Activated T-helper 1 cell treated with anti-CD3 and anti-CD28 coated beads, Interleukin-2, amount 50 U/mL, for 16 hours (primary cell): ENCODE measurements at places on chromosomes 7 and 10.

- no peak for DNase-seq
Measured at GRCh38 chr7:56121440-56121839, 5.2 kb upstream of the NUPR2 start.

- no peak for DNase-seq
Measured at GRCh38 chr7:96910486-96910885, 94.9 kb upstream of the DLX6 start.

- no peak for DNase-seq
Measured at GRCh38 chr7:5610500-5611186, 170.8 kb downstream of the RNF216 start.

DNA sequence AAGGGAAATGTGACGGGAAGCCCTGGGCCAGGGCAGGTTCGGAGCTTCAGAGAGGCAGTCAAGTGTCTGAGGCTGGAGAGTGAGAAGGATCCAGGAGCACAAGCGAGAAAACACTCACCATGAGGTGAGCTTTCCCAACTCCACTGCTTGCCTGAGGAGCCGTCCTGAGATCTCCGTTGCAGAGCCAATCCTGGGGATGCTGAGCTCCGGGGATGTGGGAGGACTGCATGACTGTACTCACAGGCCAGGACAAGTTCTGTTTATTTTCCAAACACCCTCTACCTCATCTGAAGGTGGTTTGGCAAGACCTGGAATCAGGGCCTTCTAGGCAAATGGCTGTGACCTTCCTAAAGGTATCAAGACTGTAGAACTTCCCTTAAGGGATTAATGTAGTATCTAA, 38.7 kb downstream of the GLI3 start:
- DNase-seq = no peak

- no peak for DNase-seq
Measured at GRCh38 chr10:119029613-119030420, at the start of gene NANOS1. NANOS1 (plus strand) TSS chr10:119029714; CDS start chr10:119029802, 88 bp downstream.

DNA sequence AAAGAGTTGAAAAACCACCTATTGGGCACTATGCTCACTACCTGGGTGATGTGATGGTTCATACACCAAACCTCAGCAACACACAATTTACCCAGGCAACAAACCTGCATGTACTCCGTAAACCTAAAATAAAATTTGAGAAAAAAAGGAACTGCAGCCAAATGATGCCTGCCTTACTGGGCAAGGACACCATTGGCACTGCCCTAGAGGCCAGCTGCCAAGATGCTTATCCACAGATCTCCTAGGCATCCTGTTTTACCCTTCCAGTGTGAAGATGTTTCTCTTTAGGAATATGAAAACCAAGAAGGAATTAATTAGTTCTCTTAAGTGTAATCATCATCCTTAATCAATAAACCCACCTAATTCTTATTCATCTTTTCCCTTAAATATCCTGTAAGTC, 133.4 kb downstream of the ABCA13 start:
- DNase-seq = no peak
